Stimulated activated naive CD8-positive, alpha-beta T cell treated with anti-CD3 and anti-CD28 coated beads, Interleukin-15, amount 100 ng/mL, for 72 hours (primary cell): ENCODE measurements at places on chromosomes 3 and 15.

- DNase-seq, result peak; percentile 28
Measured at GRCh38 chr3:118817748-118818165, 216.9 kb downstream of the IGSF11 start.

- no peak for DNase-seq
Measured at GRCh38 chr15:27679731-27680471, 419.2 kb downstream of the OCA2 start.

DNA sequence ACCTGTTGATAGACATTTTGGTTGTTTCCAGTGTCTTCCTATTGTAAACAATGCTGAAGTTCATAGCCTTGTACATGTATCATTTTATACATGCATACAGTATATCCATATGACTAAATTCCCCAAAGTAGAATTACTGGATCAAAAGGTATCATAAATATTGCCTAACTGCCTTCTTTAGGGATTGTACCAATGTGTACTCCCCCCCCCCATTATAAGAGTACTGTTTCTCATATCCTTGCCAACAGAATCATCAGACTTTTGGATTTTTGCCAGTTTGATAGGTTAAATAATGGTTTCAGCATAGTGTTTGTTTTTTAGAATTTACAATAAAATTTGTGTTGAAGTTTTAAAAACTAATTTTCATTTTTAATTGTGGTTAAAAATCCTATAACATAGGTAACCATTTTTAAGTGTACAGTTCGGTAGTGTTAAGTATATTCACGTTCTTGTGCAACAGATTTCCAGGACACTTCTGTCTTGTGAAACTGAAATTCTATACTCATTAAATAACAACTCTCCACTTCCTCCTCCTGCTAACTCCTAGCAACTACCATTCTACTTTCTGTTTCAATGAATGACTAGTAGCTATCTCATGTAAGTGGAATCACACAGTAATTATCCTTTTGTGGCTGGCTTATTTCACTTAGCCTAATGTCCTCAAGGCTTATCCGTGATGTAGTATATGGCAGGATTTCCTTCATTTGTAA lies 30.8 kb upstream of the MAP3K13 start:
- DNase-seq, result no peak

DNA sequence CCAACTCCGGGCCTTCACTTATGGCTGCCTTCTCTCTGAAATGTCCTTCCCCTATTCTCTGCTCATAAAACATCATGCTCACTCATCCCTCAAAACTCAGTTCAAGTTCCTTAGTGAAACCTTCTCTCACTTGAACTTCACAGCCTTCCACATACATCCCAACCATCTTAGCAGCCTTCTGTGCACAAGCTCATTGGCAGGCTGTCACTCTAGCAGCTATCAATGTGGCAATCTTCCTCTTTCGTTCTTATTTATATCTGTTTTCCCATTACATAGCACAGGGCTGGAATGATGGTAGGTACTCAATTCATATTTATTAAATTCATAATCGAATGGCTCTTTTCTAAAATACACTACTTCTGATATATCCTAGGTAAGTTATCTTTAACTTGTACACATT lies 66.4 kb upstream of the MCTP2 start:
- no peak for DNase-seq

DNA sequence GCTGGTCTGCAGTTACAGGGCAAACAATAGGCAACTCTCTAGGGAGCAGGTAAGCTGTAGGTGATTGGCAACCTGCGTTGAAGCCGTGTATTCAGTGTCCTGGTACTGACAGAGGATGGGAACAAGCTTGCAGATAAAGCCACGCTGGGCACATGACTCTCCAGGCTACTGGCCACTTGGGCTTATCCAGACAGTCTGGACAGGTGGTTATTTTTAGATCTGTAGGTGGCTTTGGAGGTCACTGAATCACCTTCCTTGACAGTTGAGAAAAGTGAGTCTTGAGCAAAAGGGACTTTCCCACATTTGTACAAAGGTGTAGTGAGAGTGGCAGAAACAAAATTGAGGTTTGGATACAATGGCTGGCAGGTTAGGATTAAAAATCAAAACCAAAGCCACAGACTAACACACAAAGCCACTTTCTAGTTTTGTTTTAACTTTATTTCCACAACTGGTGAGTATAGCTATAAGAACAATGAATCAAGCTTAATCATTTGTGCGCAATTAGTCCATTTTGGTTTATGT lies 22.3 kb upstream of the IL1RAP start:
- DNase-seq, result peak; percentile 58

DNA sequence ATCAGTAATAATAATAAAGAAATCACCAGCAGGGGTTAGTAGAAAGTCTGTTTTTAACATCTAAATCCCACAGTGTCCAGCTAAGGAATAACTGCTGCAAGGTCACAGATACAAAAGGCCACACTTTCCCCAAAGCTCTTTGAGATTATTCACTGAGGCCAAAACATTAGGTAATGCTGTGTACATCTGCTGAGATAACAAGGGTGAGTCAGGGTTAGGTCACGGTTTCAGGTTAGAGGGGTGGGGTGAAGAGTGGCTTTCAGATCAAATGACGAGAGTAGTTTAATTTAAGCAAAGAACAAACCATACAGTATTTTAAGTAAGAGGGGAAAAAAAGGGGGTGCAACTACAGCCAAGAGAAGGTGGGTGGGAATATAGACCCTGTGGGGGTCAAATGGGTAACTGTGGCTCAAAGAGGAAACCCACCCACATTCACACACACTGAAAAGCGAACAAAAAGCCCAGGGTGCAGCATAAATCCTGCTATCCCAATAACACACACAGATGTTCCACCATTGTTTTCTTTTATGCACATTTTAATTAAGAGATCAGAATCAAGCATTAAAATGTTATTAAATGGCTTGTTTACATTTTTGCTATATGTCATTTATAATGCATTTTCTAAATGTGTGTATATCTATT lies 412.9 kb downstream of the TIGIT start:
- peak; percentile 59 for DNase-seq

GRCh38 chr3:107211608-107212007 lies 165.6 kb upstream of the CCDC54 start:
- no peak for DNase-seq

GRCh38 chr3:166877971-166878370 lies 502.1 kb downstream of the ZBBX start:
- DNase-seq, result no peak

GRCh38 chr3:177133860-177134815 lies 63.1 kb downstream of the TBL1XR1 start:
- DNase-seq, result no peak

DNA sequence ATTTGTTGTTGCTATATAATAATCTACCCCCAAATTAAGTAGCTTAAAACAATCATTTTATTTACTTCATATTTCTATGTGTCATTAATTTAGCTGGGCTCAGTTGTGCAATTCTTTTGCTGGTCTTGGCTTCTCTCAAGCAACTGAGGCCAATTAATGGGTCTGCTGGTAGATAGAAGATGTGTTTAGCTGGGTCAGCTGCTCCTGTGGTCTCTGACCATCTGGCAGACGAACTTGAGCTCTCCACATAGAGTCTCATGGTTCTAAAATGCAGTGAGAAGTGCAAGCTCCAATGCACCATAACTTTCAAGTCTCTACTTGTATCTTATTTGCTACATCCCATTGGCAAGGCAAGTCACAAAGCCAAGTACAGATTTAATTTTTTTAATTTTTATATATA lies 515.6 kb downstream of the ZIC1 start:
- no peak for DNase-seq

DNA sequence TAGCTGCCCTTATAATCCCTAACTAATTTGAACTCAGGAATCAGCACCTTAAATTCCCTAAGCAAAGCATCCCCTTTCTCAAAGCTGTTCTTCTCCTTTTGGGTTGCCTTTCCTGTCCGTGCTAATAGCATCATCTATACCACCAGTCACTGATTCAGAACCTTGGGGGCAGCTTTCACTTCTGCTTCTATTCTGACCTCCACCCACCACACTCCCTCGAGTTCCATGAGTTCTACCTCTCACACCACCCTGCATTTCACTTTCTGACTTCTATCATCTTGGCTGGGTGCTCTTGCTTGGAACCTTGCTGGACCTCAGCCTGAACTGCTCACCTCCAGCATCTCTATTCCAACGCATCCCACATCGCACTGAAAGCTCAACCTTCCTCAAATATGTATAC lies 55.4 kb upstream of the KCNMB2 start:
- no peak for DNase-seq

- no peak for DNase-seq
Measured at GRCh38 chr15:89469426-89470096, 26.8 kb downstream of the RHCG start.

- no peak for DNase-seq
Measured at GRCh38 chr3:29334706-29335105, 53.8 kb downstream of the RBMS3 start.

DNA sequence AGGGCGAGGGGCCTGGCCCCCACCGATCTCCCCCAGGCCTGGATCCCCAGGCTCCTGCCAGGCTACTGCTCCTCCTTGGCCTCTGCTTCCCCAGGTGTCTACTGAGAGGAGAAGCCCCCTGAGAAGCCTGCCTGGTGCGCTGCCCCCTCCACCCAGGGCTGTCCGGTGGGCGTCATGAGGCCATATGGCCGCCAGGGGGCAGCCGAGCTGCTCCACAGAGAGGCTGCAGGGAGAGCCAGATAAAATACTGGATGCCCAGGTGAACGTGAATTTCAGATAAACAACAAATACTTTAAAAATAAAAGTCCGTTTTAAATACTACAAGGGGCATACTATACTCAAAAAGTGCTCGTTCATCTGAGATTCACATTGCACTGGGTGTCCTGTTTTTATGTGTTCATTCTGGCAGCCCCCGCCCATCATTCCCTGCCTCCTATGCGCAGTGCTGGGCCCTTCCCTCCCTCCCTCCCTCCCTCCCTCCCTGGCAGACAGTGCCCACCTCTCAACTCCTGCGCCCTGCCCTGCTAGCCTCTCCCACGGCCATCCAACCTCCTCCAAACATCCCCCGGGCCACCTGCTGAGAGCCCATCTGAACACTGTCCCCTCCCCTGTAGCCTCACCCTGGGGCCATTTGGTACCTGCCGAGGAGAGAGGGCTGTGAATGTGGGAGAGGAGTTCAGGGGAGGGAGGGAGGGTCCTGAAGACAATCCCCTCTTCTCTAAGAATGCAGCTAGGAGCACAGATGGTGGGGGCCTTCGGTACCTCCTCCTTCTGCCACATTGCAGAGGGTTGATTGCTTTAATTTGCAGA lies 29.6 kb downstream of the PSTPIP1 start:
- peak; percentile 69 for DNase-seq

- DNase-seq, result no peak
Measured at GRCh38 chr15:96150254-96150653, 180.2 kb upstream of the NR2F2 start.

DNA sequence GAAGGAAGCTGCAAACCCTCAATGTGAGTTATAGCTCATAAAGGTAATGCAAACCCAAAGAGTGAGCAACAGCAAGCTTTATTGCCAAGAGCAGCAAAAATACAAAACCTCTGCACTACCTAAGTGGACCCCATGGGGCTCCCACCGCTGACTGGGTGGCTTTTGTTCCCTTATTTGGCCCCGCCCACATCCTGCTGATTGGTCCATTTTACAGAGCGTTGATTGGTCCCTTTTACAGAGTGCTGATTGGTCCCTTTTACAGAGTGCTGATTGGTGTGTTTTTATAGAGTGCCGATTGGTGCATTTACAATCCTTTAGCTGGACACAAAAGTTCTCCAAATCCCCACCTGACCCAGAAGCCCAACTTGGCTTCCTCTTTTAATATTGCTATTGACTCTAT lies 154.5 kb upstream of the NSMCE3 start:
- DNase-seq, result no peak

DNA sequence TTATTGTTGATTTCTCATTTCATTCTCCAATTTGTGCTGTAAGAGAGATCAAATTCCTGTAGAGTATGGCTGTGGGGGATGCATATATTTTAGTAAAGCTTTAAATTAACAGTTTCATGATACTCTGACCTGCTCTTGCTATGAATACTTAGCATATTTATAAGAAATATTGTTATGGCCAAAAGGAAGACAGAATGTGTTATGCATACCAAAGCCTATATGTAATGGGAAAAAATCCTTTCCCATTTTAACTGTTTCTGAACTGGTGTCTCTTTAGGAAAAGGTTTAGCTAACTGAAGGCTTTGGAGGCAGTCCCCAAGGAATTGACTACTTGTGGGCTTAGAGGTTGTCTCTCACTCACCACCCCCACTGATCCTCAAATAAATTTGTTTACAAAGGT lies 59.2 kb downstream of the CADPS start:
- DNase-seq, result no peak

- no peak for DNase-seq
Measured at GRCh38 chr3:170419557-170420087, 954 bp downstream of the CLDN11 start.

GRCh38 chr3:88189361-88189810 lies 39.6 kb downstream of the C3orf38 start:
- peak; percentile 15 for DNase-seq

- DNase-seq, result no peak
Measured at GRCh38 chr3:147301781-147302180, 104.6 kb downstream of the ZIC4 start.

- no peak for DNase-seq
Measured at GRCh38 chr15:70202756-70203155, 105.0 kb upstream of the TLE3 start.

- no peak for DNase-seq
Measured at GRCh38 chr15:58264053-58264971, 126.1 kb downstream of the AQP9 start.

DNA sequence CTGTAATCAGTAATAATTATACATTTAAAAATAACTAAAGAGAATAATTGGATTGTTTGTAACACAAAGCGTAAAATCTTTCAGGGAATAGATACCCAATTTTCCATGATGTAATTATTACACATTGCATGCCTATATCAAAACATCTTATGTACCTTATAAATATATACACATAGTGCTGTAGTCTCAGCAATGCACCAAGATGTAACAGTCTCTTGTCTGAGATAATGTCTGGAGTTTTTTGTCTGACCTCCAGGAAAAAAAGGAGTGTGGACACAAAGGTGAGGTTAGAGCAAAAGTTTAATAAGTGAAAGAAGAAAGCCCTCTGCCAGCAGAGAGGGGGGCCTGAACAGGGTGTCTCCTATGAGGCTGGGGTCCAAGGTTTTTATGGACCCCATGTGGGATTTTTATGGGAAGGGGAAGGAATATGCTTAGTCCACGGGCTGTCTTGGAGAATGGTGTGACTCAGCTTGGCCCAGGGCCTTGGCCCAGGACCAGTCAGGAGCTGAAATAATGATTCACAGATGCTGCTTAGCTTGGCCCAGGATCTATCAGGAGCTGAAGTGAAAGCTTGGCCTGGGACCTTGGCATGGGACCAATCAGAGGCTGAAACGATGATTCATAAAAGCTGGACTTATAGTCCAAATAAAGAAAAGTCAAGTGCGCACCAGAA lies 545.0 kb downstream of the ZPLD1 start:
- DNase-seq, result no peak

- DNase-seq, result no peak
Measured at GRCh38 chr3:179676081-179676480, 23.2 kb downstream of the USP13 start.

DNA sequence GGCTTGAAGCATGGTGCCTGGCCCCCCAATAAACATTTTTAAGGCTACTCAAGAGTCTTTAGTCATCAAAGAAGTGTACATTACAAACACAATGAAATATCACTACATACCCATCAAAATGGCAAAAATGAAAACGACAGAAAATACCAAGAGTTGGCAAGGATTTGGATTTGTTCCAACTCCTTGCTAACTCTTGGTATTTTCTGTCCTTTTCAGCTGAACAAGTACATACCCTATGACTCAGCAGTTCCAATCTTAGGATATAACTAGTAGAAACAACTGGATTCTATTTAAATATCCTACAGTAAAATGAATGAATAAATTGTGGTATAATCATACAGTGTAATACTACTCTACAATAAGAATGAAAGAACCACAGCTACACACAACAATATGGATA lies 25.1 kb upstream of the GABPB1 start:
- no peak for DNase-seq
